Breast epithelium (tissue), 4 donors: ENCODE measurements at places on chromosomes 11 and 22.

GRCh38 chr11:122951211-122951610 is 30.4 kb downstream of the BSX start:
- H3K4me3 ChIP-seq, result no peak overlapping the region
- no peak for DNase-seq
- H3K4me1 ChIP-seq, result no peaks in the 10 kb centered on the region
- no peaks in the 10 kb centered on the region for H3K36me3 ChIP-seq

DNA sequence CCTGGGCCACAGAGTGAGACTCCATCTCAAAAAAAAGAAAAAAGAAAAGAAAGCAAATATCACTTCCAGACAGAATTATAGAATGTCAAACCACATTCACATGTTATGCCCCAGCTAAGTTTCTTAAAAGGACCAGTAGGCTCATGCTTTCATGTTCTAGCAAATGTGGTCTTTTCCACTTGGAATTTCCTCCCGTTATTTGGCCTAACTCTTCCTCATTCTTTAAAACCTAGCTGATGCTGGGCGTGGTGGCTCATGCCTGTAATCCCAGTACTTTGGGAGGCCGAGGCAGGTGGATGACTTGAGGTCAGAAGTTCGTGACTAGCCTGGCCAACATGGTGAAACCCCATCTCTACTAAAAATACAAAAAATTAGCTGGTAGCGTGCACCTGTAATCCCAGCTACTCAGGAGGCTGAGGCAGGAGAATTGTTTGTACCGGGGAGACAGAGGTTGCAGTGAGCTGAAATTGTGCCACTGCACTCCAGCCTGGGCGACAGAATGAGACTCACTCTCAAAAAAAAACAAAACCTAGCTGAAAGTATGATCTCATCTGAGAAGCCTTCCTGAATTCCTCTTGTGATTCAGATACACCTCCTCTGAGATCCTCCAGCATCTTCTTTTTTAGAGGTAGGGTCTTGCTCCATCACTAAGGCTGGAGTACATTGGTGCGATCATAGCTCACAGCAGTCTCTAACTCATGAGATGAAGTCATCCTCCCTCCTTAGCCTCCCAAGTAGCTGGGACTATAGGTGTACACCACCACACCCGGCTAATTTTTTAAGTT is 50.4 kb downstream of the FCHSD2 start:
- no peaks in the 10 kb centered on the region for H3K27me3 ChIP-seq
- H3K4me3 ChIP-seq, result no peak overlapping the region
- H3K36me3 ChIP-seq, result no peaks in the 10 kb centered on the region
- no peaks in the 10 kb centered on the region for H3K4me1 ChIP-seq

GRCh38 chr22:49551897-49552614 is 275.6 kb downstream of the BRD1 start:
- H3K27ac ChIP-seq, result no peak overlapping the region
- no peaks in the 10 kb centered on the region for H3K4me1 ChIP-seq
- no peak for DNase-seq
- no peak overlapping the region for H3K4me3 ChIP-seq
- H3K36me3 ChIP-seq, result no peaks in the 10 kb centered on the region
- H3K27me3 ChIP-seq, result peaks cover 66% of the 10 kb centered on the region

- H3K27ac ChIP-seq, result no peak overlapping the region
- no peak overlapping the region for H3K4me3 ChIP-seq
Observed at GRCh38 chr11:134425816-134426536, 13.9 kb upstream of the B3GAT1 start.

DNA sequence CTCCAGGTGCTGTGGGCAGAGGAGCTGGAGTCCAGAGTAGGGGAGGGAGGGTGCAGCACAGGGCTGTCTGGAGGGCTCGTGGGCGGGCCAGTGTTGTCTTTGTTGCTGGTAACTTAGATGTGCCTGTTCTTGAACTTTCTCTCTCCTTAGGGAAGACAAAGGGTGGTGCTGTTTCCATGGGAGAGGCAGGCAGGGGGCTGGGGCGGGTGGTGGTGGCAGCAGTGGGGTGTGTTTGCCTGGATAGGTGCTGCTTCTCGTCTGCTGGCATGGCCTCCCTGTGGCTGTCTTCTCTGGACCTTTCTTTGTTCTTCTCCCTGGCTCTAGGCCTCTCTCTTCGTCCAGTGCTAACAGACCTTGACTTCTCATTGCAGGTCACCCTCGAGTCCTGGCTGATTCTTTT is 8.5 kb downstream of the SIDT2 start:
- H3K27me3 ChIP-seq, result no peaks in the 10 kb centered on the region
- no peak overlapping the region for H3K4me3 ChIP-seq
- no peaks in the 10 kb centered on the region for H3K4me1 ChIP-seq
- DNase-seq, result peak; percentile 22
- H3K27ac ChIP-seq, result peak overlapping the region; percentile 34
